ENCODE measurements at places on chromosomes 3 and 15. TPM values are rescaled to one million over a fixed set of nuclear protein-coding genes. Genes with fewer than 3 reads are reported as not detected.

DNA sequence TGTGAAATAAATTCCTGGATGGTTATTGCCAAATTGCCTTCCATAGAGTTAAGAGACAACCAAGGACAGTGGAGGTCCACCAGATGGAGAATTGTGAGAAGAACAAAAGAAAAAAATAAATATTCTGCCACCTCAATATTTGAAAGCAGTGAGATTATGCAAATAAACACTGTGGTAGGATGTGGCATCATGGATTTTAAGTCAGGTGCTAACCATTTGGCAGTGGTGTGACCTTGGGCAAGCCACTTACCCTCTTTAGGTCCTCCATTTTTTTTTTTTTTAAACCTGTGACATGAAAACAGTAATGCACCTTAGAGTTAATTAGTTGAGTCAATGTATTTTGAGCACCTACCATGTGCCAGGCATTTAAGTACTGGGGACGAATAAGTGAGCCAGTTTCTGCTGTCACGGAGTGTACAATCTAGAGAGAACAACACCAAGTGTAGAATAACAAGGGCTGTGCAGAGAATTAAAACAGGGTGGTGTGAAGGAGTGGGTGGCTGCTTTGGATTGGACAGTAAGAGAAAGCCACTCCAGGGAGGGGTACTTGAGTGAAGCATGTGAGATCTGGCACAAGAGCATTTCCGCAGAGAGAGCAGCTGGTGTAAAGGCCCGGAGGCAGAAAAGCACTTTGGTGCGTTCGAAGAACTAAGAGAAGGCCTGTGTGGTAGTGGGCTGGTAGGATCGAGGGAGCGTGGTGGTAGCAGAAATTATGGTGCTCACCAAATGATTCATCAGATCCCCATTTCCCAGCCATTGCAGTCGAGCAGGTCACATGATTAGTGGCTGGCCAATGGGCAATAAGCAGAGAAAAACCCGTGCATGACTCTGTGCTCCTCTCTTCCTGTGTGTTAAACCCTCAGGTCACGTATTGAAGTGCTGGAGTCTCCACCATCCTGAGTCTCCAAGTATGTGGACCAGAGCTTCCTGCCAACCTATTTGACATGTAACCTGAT lies 39.2 kb downstream of the CCK start:
- no peak for DNase-seq

DNA sequence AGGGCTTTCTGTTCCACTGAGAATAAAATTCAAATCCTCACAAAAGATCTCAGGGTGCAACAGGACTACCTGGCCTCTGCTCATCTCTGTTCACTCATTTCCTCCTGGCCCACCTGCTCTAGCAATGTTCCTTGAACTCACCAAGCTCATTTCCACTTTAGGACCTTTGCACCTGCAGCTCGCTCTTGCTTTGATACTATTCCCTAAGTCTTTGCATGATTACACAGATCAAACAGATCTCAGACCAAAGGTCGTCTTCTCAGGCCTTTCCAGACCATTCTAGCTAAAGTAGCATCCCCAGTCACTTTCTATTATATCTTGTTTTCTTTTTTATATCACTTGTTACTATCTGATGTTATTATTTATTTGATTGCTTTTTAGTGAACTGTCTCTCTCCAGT lies 54.7 kb downstream of the B3GNT5 start:
- no peak for DNase-seq

Gene B3GALNT1
- 5.0 TPM for total RNA-seq

GRCh38 chr3:31077021-31077601 lies 182.7 kb upstream of the GADL1 start:
- DNase-seq: no peak

Gene NCK1
- total RNA-seq: 48.9 TPM

DNA sequence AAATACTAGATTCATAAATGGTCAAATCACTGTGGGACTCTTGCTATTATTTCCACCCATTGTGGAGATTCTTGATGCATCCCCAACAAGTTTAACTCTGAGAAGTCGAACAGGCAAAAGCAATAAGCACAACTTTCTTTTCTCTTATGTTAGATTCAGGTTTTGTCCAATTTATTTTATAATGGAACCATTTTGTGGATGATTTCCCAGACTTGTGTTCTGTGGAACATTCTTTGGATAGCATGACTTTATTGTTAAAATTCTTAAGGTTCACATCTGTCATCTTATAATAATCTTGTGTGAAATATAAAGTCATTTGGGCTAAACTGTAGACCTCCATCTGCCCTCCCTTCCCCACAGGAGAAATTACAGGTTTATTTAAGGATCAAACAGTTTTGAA lies 213.7 kb downstream of the LPP start:
- DNase-seq: no peak

Gene GHSR
- 0.99 TPM for total RNA-seq

GRCh38 chr3:47083786-47084185 lies 80.1 kb downstream of the SETD2 start:
- DNase-seq: no peak

Gene TMEM158
- 11.8 TPM for total RNA-seq

GRCh38 chr3:2311022-2311421 lies 212.4 kb downstream of the CNTN4 start:
- DNase-seq: no peak

- DNase-seq: no peak
These were observed 17.0 kb upstream of the MUC20 start for GRCh38 chr3:195703776-195704175.

GRCh38 chr3:110493438-110494092 lies 578.1 kb upstream of the NECTIN3 start:
- no peak for DNase-seq

DNA sequence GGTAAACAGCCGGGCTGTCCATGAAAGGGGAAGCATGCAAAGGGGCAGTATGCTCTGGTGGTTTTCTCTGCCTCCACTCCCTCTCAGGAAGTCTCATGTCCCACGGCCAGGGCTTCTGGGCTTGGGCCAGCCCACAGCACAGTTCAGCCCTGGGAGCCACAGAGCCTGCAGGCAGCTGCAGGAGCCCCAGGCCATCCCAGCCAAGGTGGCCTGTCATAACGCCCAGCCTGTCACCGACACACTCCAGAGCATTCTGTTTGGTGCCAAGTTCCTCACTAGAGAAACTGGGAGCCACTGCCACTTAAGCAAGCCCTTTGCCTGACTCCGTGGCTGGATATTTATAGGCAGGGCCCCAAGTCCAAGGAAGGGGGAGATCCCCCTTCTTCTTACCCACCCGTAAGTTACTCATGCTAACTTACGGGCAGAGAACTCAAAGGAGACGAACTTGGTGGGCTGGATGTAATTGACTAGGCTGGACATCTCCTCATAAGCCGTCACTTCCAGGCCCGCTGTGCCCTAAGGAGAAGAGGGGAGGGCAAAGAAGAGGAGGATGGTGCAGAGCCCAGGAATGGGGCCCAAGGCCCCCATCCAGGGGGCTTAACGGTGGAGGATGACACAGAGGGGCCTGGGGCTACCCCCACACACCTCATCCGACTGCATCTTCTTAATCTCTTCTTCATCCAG lies 11.7 kb downstream of the PLCB2 start:
- peak; percentile 74 for DNase-seq

Gene HTR3E
- total RNA-seq: not detected

Gene CYP8B1
- not detected for total RNA-seq

DNA sequence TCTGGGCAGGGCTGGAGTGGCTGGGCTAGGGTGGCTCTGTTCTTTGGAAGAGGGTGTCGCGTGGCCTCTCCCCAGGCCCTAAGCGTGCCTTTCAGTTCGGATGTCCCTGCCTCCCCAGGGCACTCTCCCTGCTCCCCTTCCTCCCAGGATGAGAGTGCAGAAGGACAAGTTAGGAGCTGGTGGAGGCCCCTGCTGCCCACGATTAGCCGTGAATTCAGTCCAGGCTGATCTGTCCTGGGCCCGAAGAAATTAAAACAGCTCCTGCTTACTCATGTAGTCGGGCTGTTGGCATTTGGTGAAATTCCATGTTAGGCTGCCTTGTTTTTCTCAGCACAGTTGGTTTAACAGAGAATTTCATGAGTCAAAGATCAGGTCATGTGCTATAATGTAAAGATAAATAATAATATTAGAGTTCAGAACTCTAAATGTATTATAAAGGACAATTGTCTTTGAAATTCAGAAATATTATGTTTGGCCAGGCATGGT lies 24.5 kb downstream of the NIPA1 start:
- DNase-seq: no peak

DNA sequence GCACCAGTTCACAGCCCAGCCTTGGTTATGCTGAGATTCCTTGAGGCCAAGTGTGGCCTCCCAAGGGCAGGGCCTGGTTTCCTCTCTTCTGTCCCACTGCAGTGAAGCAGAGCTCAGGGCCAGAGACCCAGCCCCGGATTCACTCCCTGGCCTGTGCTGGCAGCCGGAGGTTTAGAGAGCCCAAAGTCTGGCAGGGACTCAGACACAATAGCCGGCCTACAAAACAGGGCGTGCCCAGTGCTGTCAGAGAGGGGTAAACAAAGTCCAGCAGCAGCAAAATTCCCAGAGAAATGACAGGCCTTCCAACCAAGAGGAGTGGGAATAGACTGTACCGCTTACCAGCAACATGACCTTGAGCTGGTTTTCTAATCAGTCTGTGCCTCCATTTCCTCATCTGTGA lies 14.0 kb downstream of the VIPR1 start:
- no peak for DNase-seq

- no peak for DNase-seq
These were observed 200.9 kb upstream of the EIF1B start for GRCh38 chr3:40108643-40109042.

DNA sequence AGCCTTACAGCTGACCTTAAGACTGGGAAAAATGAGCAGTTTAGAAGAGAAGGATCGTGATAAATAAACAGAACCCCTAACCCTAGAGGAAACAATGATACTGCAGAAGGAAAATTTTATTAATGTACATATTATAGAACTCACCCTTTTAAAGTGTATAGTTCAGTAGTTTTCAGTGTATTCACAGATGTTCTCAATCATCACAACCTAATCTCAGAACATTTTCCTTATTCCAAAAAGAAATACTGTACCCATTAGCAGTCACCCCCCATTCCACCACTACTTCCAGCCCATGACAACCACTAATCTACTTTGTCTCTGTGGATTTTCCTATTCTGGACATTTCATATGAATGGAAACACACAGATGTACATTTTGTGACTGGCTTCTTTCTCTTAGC lies 90.2 kb upstream of the AGTR1 start:
- DNase-seq: no peak

DNA sequence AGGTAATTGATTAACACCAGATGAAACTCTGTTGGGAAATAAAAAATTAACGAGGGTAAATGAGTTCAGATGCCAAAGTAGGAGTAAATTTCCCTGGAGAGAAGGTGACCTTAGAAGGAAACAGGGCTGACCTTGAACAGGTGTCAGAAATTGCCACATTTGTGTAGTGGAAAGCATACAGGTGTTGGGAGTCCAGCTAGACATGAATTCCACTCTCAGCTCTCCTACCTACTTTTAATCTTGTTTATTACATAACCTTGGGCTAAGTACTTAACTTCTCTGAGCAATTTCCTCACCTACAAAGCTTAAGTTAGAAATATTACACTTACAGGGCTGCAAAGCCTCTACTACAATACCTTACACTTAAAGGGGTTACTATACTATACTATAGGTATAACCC lies 96.0 kb downstream of the ISL2 start:
- DNase-seq: no peak

- no peak for DNase-seq
These were observed 127.1 kb upstream of the FHIT start for GRCh38 chr3:61378311-61378710.

Gene TGM4
- total RNA-seq: not detected

DNA sequence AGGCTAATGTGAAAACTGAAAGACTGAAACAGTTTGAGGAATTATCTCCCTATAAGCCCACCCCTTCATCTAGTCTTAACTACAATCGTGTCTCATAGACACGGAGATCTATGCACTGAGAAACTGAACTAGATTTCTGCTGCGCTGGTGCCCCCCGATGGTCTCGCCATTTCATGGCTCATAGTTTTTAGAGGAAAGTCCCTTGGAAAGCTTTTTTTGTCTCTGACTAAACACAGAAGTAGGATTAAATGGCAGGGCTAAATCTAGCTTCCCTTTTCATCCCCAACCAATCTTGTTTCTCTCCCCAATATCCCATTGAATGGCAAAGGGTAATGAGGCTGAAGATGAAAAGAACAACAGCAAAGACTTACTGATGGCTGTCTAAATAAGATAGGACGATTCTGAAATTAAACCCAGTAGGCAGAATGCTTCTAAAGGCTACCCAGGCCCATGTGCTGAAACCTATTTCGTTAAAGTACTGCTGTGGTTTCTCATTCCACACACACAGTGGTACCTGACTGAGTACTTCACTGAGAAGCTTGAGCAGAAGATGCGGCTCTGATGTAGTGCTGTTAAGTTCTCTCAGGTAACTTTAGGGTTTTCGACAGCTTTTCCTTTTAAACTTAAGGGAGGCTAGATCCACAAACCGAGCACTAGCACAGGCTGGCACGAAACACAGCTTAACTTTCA lies 142.7 kb downstream of the GADL1 start:
- DNase-seq: no peak

DNA sequence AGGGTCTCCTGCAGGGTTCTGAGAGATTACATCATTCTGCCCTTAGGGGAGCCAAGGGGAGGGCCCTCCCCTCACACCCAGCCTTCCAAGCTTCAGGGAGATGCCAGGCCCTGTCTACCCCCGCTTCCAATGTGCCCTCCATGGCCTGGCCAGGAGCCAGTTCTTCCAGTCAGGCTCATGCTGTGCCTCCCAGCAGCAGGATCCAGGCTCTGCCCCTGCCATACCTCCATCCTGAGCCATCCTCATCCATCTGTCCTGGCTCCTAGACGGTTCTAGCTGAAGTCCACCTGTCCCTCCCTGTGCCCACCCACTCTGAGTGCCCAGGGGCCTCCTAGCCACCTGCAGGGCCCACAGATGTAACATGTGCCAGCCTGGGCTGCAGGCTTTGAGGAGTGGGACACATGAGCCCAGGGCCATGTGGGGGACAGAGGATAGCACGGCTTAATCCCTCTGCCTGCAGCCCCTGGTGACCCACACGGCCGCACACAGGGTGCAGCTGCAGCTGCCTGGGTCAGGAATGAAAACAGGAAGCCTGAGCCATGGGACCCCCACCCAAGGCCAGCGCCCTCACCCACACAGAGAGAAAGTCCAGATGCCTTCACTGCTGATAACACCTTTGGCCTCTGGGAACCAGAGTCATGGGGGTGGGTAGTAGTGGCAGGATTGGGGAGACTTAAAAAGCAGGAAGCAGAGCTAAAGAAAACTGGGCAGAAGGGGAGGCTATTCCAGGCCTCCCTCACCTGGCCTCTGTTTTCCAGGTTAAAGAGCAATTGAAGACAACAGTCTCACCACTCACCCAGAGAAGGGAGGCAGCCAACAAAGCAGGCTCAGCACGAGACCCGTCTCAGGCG lies 11.8 kb downstream of the PLCD1 start:
- DNase-seq: peak; percentile 55
